ENCODE measurements at places on chromosomes 13 and 19.

GRCh38 chr13:94112731-94113130 is 366.8 kb downstream of the DCT start:
- DNase-seq = no peak

DNA sequence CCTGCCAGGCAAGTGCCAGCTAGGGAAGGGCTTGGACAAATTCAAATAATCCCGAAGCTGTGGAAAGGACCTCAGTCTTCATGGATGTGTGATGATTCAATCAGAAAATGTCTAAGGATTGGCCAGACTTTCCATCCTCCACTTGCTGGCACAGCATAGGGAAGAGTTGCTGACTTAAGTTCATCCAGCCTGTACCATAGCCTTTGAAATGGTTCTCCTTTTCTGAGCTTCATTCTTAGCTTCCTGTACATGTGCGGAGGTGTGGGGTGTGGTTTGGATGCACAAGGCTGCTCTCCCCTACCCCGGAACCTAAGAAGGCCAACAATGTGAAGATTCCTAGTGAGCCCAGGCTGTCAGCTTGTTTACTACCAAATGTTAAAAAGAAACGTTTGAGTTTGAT is 959 bp upstream of the IGFL3 start:
- DNase-seq = no peak

DNA sequence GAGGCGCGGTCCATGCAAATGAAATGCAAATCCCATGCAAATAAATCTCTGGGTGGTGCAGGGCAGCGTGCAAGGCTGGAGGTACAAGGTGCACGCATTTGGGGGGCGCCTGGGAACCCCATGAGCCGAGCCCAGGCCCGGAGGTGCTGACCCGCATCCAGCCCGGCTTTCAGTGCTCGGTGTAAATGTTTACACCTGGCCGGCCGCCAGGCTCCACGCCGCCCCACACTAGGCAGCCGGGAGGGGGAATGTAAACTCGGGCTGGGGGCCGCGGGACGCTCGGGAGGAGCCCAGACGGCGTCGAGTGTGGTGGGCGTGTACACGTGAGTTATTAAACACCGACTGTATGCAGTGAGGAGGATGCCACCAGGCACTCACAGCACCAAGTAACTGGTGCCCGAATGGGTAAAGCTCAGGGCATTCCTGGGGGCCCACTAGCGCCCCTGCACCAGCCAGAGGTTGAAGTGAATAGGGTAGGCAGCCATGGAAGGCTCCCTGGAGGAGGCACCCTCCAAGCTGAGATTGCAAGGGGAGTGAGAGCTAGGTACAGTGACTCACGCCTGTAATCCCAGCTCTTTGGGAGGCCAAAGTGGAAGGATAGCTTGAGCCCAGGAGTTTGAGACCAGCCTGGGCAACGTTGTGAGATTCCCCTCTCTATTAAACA is 17.2 kb downstream of the FUT6 start:
- no peak for DNase-seq

GRCh38 chr13:84192125-84192524 is 309.9 kb upstream of the SLITRK1 start:
- peak; percentile 95 for DNase-seq

- no peak for DNase-seq
Measured at GRCh38 chr13:113153810-113154748, 4.4 kb upstream of the PROZ start.

- peak; percentile 95 for DNase-seq
Measured at GRCh38 chr13:83895994-83896580, 13.8 kb upstream of the SLITRK1 start.

DNA sequence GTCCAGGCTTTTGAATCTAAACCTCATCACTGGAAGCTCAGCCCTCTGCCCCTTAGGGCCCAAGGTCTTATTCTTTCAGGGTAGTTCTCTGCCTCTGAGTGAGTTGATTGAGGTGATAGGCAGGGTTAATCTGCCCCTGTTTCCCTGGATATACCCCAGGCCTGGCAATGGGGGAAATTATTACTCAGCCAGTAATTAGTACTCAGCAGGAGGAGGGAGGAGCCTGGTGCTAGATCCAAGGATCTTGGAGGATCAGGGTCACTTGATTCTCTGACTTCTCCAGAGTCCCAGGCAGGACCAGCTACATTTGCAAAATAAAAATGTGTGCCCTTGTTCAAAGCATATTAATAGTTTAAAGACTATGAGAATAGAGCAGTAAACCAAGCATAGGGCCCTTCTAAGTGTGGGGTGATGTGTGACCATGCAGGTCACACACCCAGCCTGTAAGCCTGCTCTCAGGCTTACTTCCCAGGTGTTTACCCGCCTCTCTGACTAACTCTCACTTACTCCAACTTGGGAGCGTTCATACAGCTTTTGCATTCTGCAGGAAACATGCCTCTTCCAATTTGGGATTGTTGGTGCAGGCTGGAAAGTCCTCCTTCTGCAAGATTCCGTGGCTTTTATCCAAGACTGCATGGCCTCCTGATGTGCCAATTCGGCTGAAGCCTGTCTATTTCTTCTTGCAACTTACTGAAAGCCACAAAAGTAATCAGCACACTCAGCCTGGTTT is 7.9 kb upstream of the STK24 start:
- peak; percentile 70 for DNase-seq

DNA sequence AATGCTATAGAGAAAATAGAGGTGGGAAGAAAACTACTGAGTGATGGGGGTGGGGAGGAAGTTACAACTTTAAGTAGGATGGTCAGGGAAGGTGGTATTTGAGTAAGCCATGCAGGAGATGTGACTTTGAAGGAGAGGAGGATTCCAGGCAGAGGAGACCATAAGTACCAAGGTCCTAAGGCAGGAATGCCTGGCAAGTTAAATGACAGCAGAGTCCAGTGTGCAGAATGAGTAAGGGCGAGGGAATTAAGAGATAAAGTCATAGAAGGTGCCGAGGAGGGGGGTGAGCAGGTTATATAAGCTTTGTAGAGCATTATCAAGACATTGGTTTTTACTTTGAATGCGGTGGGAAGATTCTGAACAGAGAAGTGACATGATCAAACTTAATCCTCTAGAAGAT is 43.2 kb upstream of the WDFY2 start:
- no peak for DNase-seq

- DNase-seq = no peak
Measured at GRCh38 chr13:71018995-71019394, 848.0 kb downstream of the DACH1 start.

DNA sequence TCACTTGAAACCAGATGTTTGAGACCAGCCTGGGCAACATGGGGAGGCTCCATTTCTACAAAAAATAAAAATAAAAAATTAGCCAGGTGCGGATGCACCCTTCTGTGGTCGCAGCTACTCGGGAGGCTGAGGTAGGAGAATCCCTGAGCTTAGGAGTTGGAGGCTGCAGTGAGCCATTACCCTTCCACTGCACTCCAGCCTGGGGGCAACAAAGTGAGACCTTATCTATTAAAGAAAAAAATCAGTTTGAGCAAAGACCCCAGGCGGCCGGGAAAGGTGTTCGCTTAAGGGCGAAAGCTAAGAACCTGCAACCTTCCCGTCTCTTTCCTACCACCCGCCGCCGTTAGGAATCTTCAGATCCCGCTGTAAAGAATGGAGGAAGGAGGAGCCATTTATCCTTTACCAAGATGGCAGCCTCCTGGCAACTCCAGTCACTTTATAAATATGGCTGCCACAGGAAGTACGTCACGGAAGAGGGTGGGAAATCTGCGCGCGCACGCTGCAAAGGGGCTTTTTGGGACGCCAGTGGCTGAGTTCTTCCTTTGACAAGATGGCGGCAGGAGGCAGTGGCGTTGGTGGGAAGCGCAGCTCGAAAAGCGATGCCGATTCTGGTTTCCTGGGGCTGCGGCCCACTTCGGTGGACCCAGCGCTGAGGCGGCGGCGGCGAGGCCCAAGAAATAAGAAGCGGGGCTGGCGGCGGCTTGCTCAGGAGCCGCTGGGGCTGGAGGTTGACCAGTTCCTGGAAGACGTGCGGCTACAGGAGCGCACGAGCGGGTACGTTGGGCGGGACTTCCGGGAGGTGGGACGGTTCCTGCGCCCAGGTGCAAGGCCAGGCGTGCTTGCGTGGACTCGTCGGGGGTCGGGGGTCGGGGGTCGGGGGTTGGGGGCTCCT is at the start of gene NOP53:
NOP53 (plus strand) TSS at position 537 of the 892 bp plus-strand sequence; CDS start at position 551, 14 bp downstream.
- DNase-seq = peak; percentile 81

DNA sequence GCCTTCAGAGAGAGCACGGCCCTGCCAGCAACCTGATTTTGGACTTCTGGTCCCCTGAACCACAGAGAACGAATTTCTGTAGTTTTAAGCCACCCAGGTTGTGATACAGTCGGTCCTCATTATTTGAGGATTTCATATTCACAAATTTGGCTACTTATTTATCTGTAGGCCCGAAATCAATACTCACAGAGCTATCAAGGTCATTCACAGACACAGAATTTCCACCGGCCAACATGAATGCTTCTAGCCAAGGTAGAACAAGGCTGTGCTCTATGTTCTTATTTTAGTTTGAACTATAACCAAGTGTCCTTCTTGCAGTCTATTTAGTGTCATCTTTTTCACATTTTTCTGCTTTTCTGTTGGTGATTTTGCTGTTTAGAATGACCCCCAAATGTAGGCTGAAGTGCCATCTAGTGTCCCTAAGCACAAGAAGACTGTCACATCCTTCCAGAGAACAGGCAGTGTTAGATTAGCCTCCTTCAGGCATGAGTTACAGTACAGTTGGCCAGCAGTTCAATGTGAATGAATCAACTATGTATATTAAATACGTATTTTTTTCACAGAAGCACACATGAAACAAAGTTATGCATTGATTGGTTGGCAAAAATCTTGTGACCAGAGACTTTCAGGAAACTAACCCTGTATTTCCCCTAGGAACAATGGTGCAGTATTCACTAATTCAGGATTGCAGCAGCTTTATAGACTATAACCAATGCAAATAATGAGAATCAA is 63.5 kb downstream of the C13orf42 start:
- no peak for DNase-seq

DNA sequence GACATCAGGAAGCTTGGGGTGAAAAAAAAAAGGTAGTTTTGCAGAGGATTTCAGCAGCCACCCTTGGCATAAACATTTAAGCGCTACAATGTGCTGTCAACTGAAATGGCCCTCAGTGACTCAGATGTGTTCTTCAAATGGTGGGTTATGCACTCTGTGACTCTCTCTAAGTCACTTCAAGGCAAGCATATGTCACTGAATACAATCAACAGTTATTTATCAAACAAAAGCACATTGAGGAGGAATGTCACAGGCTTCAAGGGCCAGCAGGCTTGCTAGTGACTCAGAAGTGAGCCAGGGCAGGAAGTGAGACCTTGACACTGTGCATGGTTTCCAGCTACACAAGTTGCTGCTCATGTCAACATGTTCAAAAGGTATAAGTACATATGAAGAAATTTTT is 523.7 kb upstream of the HTR2A start:
- peak; percentile 1 for DNase-seq

DNA sequence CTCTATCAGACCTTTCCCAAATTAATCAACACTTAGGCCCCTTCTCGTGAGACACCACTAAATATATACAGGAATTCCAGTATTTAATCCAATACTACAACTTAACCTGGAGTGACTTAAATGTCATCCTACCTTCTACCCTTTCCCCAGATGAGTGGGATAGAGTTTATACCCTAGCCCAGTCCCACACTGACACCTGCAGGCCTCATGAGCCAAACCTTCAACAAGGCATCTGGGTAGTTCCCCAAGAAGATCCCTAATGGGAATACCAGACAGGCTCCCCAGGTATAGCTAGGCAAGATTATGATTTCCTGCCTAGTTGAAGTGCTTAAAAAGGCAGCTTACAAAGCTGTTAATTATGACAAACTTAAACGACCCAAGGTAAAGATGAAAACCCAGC is 15.9 kb downstream of the ZNF83 start:
- no peak for DNase-seq

- DNase-seq = no peak
Measured at GRCh38 chr13:69601661-69602060, 506.0 kb upstream of the ATXN8OS start.

DNA sequence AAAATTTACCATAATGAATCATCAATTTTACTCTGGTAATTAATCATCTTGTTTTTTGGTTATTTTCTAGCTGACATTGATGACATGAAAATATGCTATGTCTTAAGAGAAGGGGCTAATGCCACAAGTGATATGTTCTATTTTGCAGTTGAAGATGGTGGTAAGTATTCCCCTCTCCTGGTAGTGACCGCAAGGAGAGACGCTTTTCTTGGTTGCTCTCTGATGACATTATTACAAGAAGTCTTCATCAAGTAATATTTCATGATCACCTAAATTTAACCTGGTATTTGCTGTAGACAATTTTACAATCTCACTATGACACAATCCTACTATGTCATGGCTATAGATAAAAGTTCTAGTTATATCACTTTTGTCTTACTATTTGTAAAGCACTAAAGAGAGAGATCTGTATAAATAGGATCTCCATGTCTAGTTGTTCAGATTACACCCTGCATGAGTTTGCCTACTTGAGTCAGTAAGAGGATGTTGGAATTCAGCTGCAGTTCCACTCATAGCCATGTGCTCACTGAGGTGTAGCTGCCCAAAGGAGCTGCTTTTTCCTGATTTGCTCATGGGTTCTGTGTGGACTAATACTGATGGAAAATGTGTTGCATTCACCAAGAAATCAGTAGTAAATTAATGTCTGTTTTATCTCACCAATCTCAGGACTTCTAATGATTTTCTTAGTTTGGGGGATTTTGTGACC is 10.9 kb downstream of the FREM2 start:
- DNase-seq = peak; percentile 10

DNA sequence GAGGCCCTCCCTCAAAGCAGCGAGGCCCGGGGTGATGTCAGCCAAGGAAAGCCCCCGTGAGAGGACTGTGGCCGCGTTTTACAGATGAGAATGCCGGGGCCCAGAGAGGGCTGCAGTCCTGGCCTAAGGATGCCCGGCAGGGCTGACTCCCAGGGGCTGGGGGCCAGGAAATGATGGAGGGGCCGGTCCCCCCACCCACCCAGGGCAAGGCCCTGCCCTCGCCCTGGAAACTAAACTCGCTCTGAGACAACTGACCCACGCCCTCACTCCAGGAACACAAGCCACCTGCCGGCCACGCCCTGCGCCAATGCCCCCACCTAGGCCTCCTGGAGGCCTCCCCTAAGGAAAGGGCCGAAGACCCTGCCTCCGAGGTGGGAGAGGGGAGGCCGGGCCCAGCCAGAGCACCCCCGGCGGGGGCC is 7.2 kb downstream of the ZBTB7A start:
- DNase-seq = no peak

DNA sequence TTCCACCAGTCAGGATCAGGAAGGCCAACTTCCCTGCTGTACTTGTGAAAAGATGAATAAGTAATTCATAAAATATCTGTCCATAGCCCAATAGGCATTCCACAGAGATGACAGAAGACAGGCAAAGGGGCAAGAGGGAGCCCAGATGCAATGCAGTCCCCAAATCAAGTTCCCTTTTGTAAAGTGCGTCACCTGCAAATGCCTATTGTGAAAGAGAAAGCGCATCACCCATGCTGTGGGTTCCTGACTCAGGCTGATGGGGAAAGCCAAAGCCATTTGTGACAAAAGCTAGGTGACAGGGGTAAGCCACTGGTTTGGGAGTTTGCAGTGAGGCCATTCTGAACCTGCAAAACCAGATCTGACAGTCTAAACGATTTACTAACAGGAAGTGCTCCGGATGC is 157.5 kb upstream of the ZNF536 start:
- no peak for DNase-seq

GRCh38 chr13:20727856-20728255 is 24.4 kb downstream of the IL17D start:
- no peak for DNase-seq

Data from foreskin keratinocyte (primary cell).